ENCODE measurements at places on chromosomes 5 and 9. TPM values are rescaled to one million over a fixed set of nuclear protein-coding genes. Genes with fewer than 3 reads are reported as not detected.

Gene CCNI2
- 0.73 TPM for polyA plus RNA-seq

- no peak for DNase-seq
Observed at GRCh38 chr5:62560786-62561185, 17.8 kb upstream of the LRRC70 start.

Gene OTP
- polyA plus RNA-seq: not detected

- DNase-seq: no peak
Observed at GRCh38 chr5:122253794-122254193, 58.2 kb upstream of the SNCAIP start.

DNA sequence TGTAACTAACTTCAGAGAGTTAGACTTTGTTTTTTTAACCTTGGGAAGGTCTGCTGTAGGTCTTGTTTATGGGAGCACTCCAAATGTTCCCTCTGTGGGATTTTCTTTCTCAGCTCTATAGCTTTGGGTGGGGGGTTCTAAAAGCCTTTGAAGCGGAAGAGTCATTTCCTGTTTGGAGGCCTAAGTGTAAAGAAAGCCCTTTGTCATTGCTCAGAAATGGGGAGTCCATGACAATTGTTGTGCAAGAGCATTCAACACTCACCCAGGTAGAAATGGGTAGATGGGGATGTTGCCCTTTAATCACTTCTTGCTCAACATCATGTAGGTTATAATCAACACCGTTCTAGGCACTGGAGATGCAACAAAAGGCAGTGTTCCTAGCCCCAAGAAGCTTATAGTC, 30.3 kb upstream of the MAST4 start:
- DNase-seq: no peak
